Right renal cortex interstitium (tissue), 3 donors: ENCODE measurements at places on chromosomes 3 and 15.

DNA sequence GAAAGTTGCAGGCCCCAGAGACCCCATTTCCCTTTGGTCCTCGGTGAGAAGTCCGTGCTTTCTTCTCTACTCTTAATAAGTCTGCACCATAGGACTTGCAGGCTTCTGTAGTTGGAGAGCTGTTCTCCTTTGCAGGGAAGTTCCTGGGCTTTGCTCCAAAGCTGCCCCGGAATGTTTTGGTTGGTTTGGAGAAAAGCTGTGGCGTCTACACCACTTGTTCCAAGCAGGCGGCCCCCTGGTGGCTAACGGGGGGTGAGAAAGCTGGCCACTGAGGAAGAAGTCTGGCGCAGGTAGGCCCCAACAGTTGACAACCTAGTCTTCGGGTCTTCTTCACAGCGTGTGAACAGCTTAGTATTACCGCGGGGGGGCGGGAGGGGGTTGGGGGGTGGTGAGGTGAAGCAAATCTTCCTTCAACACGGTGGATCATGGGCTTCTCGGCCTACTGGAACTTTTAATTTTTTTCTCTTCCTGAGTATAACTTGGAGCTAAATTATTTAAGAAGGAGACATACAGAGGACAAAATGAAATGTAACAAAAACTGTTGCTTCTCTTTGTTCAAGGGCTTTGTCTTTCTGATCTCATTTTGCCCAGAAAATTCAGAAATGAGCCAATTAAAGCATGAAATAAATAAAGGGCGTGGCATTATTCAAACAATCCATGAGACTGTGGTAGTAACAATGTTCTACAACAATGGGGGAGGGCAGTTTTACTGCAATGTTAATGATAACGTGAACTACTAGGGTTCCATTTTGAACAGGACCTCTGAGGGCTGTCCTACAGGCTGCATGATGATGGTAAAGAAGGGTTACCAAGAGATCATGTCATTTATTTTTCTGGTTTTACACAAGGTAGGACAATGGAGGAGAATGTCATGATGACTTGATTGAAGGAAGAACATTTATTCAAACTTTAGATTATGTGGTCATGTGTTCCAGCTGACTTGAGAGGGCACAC lies 2.2 kb upstream of the THRB start:
- no peak for DNase-seq

GRCh38 chr3:138938056-138938876 lies 8.7 kb downstream of the FOXL2 start:
- no peak for DNase-seq

GRCh38 chr3:86673991-86674390 lies 317.0 kb downstream of the VGLL3 start:
- no peak for DNase-seq

GRCh38 chr15:97189162-97189780 lies 771.2 kb upstream of the ARRDC4 start:
- no peak for DNase-seq

- DNase-seq = no peak
Measured at GRCh38 chr3:177482048-177482691, 284.9 kb upstream of the TBL1XR1 start.

GRCh38 chr3:167032267-167032876 lies 347.7 kb downstream of the ZBBX start:
- peak; percentile 44 for DNase-seq

GRCh38 chr3:122646146-122646988 lies 34.3 kb upstream of the PARP14 start:
- no peak for DNase-seq

DNA sequence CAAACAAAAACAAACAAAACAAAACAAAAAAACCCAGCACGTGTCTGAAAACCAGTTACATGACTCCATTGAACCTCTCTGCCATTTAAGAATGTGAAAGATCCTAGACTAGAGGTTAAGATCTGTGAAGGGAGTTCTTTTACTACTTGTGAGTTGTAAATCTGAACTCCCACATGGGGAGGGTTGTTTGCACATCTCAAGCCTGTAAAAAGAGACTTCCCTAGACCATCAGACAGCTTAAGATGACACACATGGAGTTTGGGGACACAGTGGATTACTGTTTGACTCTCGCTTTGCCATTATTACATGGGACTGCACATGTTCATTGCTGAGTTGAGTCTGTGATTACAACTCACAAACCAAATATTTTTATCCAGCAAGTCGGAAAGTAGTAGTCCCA lies 171.5 kb downstream of the SLC9A9 start:
- DNase-seq = no peak

DNA sequence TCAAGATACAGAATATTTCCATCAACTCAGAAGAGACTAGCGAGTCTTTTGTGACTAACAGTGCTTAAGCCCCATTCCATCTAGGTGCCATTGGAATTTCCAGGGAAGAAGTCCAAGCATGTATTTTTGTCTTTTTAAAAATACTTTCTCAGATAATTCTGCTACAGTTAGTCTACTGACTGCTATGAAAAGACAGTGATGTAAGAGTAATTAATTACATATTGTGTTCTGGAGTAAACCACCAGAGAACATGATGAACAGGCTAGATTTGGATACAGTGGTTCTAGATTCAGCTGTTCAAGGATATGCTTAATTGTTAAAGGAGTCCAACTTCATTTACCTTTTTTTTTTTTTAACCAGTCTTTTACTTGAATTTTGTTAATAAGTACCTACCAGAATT lies 34.8 kb upstream of the PAK6 start:
- DNase-seq = no peak

DNA sequence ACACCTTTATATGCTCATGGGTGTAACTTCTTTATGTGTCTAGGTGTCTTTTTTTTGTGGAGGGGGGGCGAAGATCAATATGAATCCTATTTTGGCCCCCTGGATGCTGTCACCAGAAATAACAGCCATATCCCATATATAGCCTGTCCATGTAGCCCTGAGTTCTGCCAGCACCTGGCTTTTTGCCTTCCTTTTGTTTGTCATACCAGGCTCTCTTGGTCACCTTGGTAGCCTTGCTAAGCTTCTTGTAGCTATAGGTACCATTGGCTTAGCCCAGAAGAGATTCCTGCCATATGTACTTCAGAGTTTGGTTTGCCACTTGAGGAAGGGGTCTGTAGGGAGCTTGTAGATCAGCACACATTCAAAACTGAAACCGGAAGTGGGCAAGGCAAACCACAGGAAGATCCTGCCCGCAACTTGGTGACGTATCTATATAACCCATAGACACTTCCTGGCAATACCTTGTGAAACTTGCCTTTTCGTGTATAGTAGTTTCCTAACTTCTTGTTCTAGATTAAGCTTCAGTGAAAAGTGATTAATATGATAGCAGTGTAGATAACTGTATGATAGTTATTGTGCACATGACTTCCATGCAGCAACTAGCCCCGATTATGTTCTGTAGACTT lies 11.9 kb downstream of the RASA2 start:
- DNase-seq = no peak

DNA sequence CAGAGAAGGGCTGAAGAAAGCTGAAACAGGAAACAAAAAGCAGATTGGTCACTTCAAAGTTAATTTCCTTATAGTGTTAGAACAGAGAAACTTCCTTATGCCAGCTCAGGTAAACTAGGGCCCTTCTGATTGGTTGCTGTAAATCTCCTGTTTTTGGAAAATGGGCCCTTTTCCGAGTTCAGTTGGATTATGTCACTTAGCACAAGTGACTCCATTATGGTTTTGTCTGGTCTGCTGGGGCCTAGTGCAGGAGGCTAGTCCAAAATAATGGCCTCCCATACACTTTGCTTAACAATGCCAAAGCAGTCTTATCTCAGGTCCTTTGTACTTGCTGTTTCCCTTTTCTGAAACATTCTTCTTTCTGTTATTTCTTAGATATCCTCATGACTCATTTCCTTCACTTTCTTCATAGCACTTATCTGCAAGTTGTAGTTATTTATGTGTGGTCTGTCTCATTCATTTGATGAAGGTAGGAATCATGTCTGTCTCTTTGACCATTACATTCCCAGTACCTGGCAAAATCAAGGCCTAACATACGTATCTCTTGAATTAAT lies 7.7 kb upstream of the DCP1A start:
- DNase-seq = no peak

DNA sequence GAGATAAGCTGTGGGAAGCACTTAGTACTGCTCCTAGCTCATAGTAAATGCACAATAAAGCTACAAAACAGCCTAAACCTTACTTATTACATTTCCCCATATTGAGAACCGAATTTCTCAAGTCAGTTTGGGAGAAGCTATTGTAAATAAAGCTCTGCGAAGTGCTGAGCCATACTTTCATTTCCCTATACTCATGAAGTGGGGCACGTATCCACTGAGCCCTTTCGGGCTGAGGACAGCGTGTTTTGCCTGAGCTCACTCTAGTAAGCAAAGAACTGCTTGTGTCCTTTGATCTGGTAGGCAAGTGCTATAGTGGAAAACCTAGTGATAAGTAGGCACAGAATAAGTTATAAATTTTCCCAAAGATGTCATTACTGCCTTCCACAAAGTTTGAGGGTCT lies 165.0 kb downstream of the RSL24D1 start:
- no peak for DNase-seq

DNA sequence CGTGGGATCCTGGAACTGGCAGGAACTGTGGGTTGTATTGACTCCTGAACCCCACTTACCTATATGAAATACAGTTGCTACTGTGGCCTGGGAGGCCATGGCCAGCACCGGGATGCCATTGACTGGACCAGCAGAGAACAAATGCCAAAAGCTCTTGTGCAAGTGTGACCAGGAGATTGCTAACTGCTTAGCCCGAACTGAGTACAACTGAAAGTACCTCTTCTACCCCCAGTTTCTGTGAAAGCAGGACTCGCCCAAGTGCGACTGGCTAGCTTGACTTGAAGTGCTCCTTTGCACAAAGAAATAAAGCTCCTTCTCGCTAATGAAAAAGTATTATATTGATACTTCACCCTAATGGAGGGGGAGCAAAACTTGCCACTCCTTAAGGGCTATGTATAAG lies 101.3 kb upstream of the ATP11B start:
- DNase-seq = no peak
